ENCODE measurements at places on chromosomes 4 and X.
A peak's percentile ranks its signal among the peaks of the same experiment; 100 is the strongest.

DNA sequence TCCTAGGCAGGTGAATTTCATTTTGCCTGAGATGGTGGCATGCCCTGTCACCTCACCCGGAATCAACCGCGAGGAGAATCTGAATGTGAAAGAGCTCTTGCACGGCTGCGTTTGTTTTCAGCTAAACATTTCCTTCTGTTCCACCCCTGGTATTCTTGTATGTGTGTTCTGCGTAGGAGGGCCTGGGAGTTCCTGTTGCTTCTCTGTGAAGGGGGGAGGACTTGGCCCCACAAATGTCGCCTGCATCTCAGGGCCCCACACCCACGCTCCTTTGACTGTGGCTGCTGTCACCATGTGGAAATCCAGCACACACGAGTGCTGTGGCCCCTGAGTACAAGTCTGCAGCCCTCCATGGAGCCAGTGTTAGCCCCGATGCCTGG lies 45.8 kb upstream of the CLCN4 start:
- H3K4me1 ChIP-seq, result no peaks in the 10 kb centered on the region
- no peak overlapping the region for H3K4me3 ChIP-seq
- no peak for DNase-seq
- no peaks in the 10 kb centered on the region for H3K36me3 ChIP-seq

DNA sequence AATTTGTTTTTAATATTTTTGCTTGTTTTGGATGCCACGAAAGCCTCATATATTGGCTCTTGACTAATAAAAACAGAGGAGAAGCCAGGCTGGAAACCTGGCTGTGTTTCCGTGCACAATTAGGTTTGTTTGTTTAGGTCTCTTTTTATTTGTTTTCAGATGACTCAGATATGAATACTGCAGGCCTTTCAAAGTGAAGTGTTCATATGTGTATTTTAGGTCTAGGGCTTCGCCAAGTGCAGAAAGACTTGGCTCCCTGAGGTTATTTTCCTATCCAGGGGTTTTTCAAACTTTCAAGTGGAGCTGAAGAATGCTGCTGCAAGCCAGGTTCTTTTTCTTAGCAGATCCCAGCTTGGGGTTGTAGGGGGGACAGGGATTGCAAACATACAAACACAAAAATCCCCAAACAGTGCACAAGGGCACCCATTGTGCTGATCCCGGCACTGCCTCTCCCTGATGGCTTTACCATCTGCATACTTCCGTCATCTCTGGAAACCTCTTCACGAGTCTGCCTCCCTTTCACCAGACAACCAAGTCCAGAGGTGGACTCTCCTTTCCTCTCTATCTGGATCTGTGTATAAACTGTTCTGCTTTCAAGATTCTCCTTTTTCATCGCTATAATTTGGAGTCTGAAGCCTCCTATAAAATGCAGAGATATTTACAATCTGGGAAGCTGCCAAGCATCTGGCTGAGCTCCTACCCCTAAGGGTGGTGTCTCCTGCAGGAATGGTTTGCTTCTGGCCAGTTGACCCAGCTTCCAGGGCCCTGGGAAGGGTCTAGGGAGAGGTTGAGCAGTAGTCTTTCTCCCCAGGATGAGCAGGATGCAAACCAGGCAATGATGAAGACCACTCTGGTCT lies 108.6 kb downstream of the SMIM20 start:
- DNase-seq, result no peak
- H3K36me3 ChIP-seq, result no peaks in the 10 kb centered on the region
- H3K27ac ChIP-seq, result no peak overlapping the region
- no peaks in the 10 kb centered on the region for H3K27me3 ChIP-seq
- H3K4me1 ChIP-seq, result no peaks in the 10 kb centered on the region
- H3K4me3 ChIP-seq, result no peak overlapping the region

- no peaks in the 10 kb centered on the region for H3K27me3 ChIP-seq
- peak; percentile 57 for DNase-seq
- peak overlapping the region; percentile 22 for H3K4me3 ChIP-seq
- no peaks in the 10 kb centered on the region for H3K36me3 ChIP-seq
Measured at GRCh38 chr4:143558823-143559756, 45.6 kb downstream of the SMARCA5 start.

- no peak overlapping the region for H3K27ac ChIP-seq
- DNase-seq, result no peak
- no peaks in the 10 kb centered on the region for H3K27me3 ChIP-seq
- no peak overlapping the region for H3K4me3 ChIP-seq
- no peaks in the 10 kb centered on the region for H3K36me3 ChIP-seq
- no peaks in the 10 kb centered on the region for H3K4me1 ChIP-seq
Measured at GRCh38 chr4:81898862-81899504, 427.3 kb upstream of the RASGEF1B start.

DNA sequence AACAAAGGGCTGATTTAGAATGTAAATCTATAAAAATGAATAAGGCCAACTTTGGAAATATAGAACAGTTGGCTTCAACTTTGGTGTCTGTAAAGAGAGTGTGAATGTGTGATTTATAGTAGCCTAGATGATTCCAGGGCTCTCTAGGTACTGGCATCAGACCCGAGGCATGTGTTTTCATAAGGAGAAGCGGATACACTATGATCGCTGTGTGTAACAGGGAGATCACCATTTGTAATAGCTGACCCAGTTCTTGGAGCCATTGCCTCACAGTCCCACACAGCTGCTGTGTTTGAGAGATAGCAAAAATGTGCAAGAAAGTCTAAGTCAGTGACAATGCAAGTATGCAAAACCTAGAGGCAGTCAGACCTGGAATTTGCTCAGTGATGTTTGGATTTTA lies 135.1 kb downstream of the REPS2 start:
- no peak overlapping the region for H3K27ac ChIP-seq
- DNase-seq, result no peak
- no peaks in the 10 kb centered on the region for H3K36me3 ChIP-seq
- no peak overlapping the region for H3K4me3 ChIP-seq
- H3K27me3 ChIP-seq, result no peaks in the 10 kb centered on the region

DNA sequence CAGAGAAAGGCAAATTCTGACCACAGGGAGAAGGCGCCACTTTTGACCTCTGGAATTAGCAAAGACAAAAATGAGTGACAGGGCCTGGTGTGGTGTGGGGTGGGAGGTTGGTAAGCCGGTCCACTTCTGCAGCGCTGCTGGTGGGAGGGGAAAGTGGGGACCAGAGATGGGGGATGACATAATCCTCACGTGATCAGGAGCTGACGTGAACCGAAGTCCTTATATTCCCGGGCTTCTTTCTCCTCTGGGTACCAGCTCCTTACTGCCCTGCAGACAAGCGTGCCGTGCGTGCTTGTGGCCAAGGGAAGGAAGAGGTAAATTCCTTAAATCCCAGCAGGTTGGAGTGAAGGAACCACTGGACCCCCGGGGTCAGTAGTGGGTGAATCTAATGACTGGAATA lies at the start of gene TCEAL7:
TSS of gene TCEAL7 (plus strand) at position 249 of the 400 bp plus-strand sequence. CDS start 1,165 bp downstream, outside the sequence.
- no peaks in the 10 kb centered on the region for H3K36me3 ChIP-seq
- H3K4me1 ChIP-seq, result no peaks in the 10 kb centered on the region
- H3K27ac ChIP-seq, result no peak within 1 kb of the TSS

DNA sequence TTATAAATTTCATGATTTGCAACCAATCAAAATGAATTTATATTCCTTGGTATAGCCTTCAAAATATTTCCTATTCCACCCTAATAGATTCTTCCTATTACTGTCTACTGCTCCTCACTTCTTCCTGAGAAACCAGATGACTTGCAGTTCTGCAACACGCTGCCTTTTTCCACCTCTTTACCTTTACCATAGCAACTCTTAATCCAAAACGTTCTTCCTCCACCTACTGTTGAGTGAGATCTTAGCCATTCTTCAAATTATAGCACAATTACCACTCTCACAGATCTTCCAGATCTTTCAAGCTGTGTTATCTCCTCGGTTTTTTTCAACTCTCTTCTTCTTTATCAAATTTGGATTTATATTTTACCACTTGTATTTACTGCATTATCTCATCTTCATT lies 289.8 kb downstream of the ADGRL3 start:
- no peaks in the 10 kb centered on the region for H3K27me3 ChIP-seq
- H3K27ac ChIP-seq, result no peak overlapping the region
- no peak overlapping the region for H3K4me3 ChIP-seq
- no peak for DNase-seq
- H3K36me3 ChIP-seq, result no peaks in the 10 kb centered on the region

GRCh38 chrX:81316163-81316562 lies 114.3 kb downstream of the SH3BGRL start:
- H3K4me3 ChIP-seq, result no peak overlapping the region
- DNase-seq, result peak; percentile 35
- H3K27me3 ChIP-seq, result no peaks in the 10 kb centered on the region
- no peaks in the 10 kb centered on the region for H3K4me1 ChIP-seq
- no peak overlapping the region for H3K27ac ChIP-seq

- no peaks in the 10 kb centered on the region for H3K36me3 ChIP-seq
- H3K27me3 ChIP-seq, result no peaks in the 10 kb centered on the region
- no peak for DNase-seq
- no peak overlapping the region for H3K27ac ChIP-seq
Measured at GRCh38 chrX:56791456-56791855, 62.4 kb downstream of the NBDY start.

DNA sequence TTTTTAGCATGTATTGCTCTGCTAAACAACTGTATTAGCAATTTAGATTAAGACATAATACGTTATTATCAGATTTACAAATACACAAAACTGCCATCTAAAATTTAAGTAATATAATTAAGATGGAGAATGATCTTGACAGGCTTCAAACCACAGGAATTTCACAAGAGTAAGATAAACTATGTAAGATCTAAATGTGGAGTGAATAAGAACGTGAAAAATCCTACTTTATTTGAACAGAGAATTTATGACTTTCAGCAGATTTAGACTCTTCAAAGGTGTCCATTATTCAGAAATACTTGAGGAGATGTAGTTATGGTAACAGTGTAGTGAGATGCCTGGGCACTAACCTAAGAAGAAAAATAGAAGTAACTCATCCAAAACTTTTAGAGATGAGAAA lies 73.2 kb downstream of the SLC4A4 start:
- H3K36me3 ChIP-seq, result no peaks in the 10 kb centered on the region
- no peak overlapping the region for H3K27ac ChIP-seq
- DNase-seq, result peak; percentile 13

DNA sequence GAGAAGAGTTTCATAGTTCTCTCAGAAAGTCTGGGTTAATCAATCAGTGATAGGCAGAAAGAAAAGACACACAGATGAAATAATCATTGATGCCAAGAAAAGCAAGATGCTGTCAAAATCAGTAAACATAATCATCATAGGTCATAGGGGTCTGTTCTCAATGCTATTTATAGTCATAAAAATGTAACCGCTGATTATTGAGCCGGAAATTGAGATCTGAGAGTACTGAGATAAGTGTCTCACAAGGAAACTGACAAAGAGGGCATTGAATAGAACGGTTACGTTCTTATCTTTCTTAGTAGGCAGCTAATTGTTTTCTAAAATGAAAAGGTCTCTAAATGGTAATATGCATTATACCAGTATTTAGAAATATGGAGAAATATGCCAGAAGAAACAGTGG lies 1686.1 kb upstream of the AGA start:
- DNase-seq, result no peak
- H3K36me3 ChIP-seq, result no peaks in the 10 kb centered on the region
- no peak overlapping the region for H3K4me3 ChIP-seq
- peaks cover 21% of the 10 kb centered on the region for H3K4me1 ChIP-seq
- H3K27me3 ChIP-seq, result no peaks in the 10 kb centered on the region

GRCh38 chrX:152614791-152615190 lies 22.9 kb upstream of the GABRQ start:
- H3K4me1 ChIP-seq, result no peaks in the 10 kb centered on the region
- DNase-seq, result no peak
- H3K27ac ChIP-seq, result no peak overlapping the region
- H3K36me3 ChIP-seq, result no peaks in the 10 kb centered on the region
- no peaks in the 10 kb centered on the region for H3K27me3 ChIP-seq

GRCh38 chrX:23953908-23954269 lies 46.1 kb downstream of the CXorf58 start:
- no peak overlapping the region for H3K27ac ChIP-seq
- no peaks in the 10 kb centered on the region for H3K4me1 ChIP-seq
- no peaks in the 10 kb centered on the region for H3K36me3 ChIP-seq
- H3K4me3 ChIP-seq, result no peak overlapping the region

DNA sequence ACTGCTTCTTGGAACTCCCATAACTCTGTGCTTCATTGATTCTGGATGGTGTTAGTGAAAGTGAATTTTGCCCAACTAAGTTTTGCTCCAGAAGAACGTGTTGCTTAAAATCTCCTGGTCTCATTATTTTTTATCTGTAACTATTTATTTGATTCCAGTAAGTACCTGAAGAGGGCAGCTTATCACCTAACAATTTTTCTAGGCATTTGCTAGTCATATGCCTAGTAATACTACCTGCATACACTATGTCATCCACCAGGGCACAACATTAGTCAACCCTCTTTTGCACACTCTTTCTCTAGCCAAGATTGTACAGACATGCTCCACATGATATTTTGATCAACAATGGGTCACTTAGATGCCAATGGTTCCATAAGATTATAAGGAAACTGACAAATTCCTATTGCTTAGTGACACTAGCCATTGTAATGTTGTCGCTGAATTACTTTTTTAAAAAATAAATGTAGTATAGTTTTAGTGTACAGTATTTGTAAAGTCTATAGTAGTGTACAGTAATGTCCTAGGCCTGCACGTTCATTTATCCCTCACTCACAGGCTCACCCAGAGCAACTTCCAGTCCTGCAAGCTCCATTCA lies 499.9 kb upstream of the AADAT start:
- H3K27me3 ChIP-seq, result no peaks in the 10 kb centered on the region
- H3K27ac ChIP-seq, result no peak overlapping the region
- DNase-seq, result no peak
- no peaks in the 10 kb centered on the region for H3K36me3 ChIP-seq
- H3K4me3 ChIP-seq, result no peak overlapping the region
